ENCODE measurements at places on chromosomes 5 and 9.

- no peak for DNase-seq
Observed at GRCh38 chr5:124725040-124725434, 21.4 kb downstream of the ZNF608 start.

- no peak for DNase-seq
Observed at GRCh38 chr9:7180247-7180646, 422.5 kb downstream of the KDM4C start.

DNA sequence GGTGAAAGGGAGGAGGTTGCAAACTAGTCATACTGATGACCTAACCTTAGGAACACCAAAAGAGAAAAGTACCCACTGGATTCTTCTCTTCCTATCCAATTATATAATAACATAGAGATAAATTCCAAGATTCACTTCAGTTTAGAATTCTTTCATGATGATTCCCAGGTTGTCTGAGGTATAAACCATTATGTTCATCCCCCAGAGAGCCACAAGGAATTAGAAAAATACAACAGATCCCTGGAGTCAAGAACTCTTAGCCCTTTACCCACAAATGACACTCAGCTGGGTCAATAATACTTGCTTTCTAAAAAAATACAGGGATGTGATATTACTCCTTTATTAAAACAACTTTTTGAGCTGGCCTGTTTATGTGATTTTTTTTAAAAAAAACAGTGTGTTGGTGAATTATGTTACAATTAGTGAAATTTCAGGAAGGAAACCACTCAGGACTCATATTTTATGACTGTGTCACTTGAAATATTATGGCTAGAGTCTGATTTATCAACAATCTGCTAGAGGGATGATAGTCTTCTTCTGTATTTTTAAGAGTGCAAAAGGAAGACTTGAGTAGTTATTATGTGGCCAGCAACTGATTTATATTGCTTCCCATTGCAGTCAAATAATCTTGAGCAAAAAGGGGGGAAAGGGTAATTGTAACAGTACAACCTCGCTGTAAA, 338.2 kb downstream of the NFIB start:
- DNase-seq: no peak

GRCh38 chr9:132994410-132995120, 16.1 kb downstream of the GFI1B start:
- no peak for DNase-seq

GRCh38 chr9:75176037-75176436, 87.7 kb downstream of the OSTF1 start:
- DNase-seq: no peak

DNA sequence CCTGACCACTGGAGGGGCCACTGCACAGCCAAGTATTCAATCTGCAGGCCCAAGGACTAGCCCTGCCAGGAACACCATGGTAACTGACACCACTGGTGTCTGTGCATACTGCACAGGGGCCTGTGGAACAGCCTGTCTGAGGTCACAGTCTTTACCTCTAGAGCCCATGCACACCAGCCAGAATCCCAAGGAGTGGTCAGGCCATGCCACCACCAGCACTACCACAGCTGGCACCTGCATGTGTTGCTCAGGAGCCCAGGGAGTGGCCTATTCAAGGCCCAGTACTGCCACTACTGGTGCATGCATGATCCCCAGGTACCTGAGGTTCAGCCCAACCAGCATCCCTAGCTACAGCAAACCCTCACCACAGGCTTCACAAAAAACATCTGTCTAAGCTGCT, 546.0 kb upstream of the RGMB start:
- no peak for DNase-seq

DNA sequence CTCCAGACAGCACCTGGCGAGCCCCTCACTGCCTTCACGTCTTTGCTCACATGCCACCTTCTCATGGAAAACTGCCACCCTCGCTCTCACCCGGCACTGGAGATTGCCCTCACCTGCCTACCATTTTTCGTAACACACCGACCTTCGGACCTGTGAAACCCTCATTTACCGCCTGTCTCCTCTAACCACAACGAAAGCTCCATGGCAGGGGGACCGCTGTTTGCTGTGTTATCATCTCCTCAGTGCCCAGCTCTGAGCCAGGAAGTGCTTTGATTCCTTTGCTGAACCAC, 109.2 kb upstream of the PHYKPL start:
- DNase-seq: no peak

DNA sequence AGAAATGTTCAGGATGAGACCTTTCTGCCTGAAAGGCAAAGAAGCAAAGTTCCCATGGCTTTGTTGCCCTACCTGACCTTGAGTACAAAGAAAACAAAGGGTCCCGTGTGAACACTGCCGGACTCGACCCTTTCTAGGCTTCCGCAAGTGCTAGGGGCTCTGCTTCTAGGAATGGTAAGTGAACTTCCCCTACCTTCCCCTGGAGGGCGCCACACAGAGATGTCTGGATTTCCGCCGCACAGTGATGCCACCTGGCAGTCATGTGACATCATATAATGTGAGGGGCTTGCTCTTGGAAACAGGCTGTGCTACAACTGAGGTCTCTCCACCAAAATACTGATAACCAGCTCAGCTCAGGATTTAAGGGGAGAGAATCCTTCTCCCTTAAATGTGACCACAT, 56.6 kb downstream of the HSD17B3 start:
- no peak for DNase-seq

DNA sequence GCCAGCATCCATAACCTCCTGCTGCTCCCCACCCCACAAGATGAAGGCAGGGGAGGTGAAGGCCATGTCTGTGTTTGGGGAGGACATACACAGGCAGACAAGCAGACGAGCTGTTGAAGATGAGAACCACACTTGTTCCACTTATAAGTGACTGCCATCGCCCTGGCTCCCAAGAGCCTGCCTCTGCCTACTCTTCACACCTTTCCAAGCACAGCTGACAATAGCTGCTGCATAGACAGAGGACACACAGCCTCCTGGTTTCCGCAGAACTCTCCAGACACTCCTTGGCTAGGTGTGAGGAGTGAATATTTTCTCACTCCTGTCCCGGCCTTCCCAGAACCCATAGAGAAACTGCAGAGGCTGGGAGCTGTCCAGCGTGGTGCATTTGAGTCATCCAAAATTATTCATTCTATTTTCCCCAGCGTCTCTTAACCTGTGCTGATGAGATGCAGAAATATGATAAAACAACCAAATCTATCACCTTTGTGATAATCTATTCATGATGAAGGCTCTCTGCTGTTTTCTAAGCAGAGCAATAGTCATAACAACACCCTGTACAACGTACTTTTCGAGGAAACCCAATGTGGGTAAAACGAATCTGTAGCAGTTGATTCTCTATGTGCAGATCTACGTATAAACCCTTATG, 24.7 kb downstream of the KLF9 start:
- DNase-seq: no peak

DNA sequence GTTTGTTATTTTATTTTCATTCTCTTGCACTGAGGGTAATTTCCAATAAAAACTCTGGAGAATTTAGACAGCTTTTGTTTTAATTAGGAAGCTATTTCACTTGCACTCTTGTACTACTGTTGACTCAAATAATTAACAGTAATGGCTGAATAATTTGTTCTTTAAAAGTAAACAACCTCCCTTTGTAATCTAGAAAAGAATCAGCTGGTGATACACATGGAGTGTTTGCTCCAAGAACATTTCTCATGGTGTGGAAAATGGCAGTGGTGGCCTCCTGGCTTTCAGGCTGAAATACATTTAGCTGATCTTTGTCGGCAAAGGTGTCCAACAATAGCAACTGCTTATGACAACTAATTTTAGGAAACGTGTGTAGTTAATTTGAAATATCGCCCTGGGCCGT, 129.4 kb downstream of the C9orf152 start:
- no peak for DNase-seq

DNA sequence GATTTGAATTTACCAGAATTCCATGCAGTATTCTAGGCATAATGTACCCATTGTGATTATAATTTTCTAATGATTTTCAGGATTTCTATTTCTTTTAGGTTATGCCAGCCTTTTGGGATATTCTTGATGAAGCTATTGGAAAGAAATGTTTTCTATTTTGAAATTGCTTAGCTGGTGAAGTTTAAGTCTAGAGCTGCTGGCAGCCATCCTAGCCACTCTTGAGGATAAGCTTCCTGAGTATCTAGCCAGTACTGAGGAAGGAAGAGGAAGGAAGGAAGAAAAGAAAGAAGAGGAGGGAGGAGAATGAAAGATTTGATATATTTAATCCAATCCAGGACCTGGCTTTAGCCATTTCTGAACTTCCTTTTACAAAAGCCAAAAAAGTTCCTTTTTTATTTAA, 142.1 kb upstream of the DAB2 start:
- DNase-seq: no peak

- no peak for DNase-seq
Observed at GRCh38 chr5:113181853-113182490, 205.4 kb downstream of the DCP2 start.

DNA sequence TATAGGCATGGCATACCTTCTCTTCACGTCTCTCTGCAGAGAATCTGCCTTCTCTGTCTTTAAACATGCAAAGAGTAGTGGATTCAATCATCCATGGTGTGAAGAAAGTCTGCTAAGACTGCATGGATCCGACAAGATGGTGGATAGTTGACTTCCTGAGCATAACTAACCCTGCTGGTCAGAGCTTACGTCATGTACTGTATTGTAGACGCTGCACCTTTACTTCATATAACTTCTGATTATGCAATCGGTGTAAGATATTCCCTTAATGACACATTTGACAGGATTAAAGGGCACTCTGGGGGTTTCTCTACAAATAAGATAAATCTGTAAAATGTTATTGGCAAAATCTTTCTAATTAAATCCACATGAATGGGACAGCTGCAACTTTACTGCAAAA, 240.3 kb upstream of the NREP start:
- no peak for DNase-seq

GRCh38 chr9:137638680-137639079, 19.9 kb downstream of the EHMT1 start:
- no peak for DNase-seq

DNA sequence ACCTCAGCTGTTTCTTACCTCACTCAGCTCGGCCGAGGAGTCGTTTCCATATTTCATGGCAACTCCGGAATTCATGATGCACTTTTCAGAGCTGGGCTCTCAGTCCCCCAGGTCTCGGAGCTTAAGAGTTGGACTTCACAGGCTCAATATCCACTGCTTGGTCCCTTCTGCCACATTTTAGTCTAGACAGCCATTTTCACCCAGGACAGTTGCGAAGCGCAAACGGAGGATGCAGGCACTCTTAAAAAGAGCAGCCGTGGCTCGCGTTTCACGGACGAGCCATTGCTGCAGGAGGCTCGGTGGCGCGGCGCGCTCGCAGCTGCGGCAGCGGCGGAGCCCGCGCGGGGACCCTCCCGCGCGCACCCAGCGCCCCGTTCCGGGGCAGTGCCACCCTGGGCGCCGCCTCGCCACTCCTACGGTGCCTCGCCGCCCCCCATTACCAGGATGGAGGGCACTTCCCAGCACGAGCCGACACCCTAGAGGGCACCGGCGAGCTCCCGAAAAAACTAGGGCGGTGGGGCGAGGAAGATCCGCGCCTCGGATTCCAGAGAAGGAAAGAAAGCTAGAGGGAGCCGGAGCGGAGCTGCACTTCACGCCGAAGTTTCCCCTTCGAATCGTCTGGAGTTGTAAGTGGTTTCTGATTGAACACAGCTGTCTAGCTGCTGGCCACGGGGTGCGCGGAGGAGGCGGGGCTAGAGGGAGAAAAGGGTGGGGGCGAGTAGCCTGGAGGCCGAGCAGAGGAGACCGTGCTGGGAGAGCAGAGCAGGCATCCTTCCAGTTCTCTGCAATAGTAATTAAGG, 140.3 kb downstream of the TSSK1B start:
- peak; percentile 67 for DNase-seq

DNA sequence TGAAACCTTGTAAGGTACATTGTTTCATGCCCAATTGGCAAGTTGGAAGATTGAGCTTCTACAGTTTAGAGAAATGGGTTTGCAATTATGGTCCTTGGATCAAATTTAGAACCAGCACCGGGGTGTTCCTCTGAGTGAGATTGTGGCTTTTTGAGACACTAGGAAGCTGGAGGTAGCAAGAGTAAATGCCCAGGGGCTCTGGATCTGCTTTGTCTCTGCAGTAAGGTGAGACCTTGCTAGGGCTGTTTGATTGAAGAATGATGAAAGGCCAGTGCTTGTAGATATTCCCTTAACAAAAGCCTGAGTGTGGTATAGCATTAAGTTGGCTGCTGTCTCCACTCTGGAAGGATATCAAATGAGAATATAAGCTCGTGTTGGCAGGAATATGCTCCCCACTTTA, 36.0 kb downstream of the WWC1 start:
- no peak for DNase-seq

DNA sequence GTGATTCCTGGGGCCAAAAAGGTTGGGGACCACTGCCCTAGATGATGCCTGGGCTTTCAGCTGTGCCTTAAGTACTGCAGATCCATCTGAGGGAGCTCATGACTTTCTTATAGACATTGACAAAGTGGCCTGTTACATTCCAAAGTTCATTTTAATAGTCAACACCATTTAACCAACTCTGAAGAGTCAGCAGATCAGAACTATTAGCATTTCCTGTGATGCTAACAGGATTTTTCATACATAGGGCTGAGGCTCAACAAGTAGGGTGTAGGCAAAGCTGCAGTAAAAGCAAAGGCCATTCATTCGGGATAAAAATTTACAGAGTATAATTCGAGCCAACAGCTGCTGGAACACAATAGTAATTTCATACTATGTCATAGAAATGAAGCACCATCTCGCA, 105.4 kb downstream of the LPAR1 start:
- DNase-seq: no peak

GRCh38 chr9:91815896-91816295, 134.1 kb downstream of the ROR2 start:
- DNase-seq: no peak

- DNase-seq: no peak
Observed at GRCh38 chr5:129652349-129653056, 95.4 kb upstream of the MINAR2 start.
